ENCODE measurements at places on chromosomes 16 and 17.

- no peak for ATAC-seq
These were observed 1.5 kb downstream of the ZNF319 start for GRCh38 chr16:57998992-57999365.

- ATAC-seq: no peak
These were observed 43.5 kb downstream of the ABAT start for GRCh38 chr16:8717892-8718415.

DNA sequence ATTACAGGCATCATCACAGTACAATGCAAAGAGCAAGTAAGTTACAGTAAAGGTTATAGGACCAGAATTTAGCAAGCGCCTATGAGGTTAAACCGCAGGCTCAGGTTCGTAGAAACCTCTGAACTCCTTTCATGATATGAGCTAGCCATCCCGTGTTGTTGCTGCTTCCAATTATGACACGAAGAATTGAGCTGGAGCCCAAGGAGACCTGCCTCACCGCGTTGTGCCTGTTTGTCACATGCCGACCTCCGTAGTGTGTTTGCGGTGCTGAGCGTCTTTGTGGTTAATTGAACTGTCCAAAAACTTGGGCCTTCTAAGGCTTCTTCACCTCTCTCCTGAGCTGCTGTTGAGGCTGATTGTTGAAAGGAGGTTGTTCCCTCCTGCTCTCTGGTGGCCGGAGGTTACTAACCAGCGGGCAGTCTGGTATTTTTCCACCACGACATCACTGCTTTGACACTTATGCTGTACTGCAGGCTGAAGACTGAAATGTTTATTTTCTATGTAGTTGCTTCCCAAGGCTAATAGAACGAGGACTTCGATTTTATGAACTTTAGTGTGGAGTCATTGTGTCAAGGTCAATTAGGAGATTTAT lies 67.5 kb downstream of the SEC14L1 start:
- ATAC-seq: no peak

DNA sequence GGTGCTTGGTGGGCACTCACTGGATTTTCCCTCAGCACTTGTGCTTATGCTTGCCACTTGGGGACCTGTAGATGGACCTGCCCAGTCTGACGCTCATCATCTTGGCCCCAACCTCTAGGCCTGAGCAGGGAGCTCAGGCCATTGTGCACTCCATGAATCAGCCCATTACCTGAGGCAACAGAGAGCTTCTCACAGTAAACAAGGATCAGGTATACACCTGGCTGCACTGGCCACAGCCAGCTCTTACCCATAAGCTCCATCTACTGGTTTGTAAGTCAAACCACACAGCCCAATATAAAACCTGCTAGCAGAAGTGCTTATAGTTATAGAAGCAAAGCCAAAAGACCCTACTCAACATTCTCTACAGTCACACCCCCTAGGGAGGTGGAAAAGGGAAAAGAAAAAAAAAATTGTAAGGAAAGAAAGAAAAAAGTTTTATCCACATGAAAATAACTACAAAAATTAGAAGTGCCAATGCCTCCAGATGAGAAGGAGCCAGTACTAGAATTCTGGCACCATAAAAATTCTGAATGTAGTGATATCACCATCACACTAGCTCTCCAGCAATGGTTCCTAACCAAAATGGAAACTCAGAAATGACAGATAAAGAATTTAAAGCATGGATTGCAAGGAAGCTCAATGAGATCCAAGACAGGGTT lies 87.8 kb upstream of the CDH5 start:
- no peak for ATAC-seq

- no peak for ATAC-seq
These were observed 13.1 kb downstream of the DNAI2 start for GRCh38 chr17:74287031-74287602.

- no peak for ATAC-seq
These were observed 3.7 kb downstream of the NFE2L1 start for GRCh38 chr17:48051706-48052486.

- no peak for ATAC-seq
These were observed 5.7 kb upstream of the MINK1 start for GRCh38 chr17:4827399-4827798.

DNA sequence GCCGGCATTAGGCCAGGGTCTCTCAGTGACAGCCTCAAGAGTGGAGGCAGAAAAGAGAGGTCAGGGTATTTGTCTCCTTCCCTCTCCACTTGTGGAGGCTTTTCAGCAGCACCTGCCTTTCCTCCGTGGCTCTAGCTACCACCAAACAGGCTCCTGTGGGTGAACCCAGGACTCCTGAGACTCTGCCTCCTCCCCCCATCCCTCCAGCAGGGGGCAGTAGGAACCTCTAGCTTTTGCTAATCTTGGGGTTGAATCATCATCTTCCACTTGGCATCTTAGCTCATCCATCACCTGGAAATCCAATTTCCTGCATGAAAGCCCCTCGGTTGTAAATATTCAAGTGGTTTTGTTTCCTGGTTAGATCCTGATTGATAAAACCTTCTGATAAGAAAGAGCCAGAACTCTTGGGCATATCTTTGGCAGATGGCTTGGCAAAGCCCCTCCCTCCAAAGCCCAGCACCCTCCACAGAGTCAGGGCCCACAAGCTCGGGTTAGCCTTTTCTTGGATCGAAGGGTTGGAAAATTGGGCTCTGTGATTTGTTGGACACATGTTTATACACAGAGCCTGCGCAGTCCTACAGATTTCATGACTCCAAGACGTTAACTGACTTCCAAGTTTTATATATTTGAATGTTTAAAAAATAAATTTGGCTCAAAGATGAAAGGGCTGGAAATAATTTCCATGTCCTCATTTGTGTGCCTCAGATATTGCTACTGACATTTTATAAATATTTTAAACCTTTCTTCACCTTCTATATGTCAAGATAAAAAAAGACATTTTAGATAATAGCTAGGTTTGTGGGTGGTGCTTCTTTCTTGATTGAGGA lies 322.1 kb downstream of the MAP2K4 start:
- ATAC-seq: no peak

Data from activated CD4-positive, CD25-positive, alpha-beta regulatory T cell treated with anti-CD3 and anti-CD28 coated beads, Interleukin-2, amount 50 U/mL, for 24 hours (primary cell).